ENCODE measurements at places on chromosomes 3 and 15.

- no peak for DNase-seq
Measured at GRCh38 chr3:101466465-101467309, 46.3 kb downstream of the SENP7 start.

DNA sequence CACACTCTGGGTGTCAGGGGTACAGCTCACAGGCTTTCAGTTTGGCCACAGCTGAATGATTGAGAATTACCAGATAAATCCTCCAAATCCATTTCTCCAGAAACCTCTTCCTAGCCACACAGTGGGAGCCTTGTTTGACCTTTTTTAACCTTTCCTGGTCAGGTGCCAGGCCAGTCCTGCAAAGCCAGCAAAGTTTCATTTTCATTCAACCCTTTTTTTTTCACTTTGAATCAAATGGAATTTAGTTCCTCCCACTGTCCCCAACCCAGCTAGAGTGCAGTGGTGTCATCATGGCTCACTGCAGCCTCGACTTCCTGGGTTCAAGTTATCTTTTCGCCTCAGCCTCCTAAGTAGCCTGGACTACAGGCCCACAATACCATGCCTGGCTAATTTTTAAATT, 67.8 kb downstream of the NSUN3 start:
- no peak for DNase-seq

DNA sequence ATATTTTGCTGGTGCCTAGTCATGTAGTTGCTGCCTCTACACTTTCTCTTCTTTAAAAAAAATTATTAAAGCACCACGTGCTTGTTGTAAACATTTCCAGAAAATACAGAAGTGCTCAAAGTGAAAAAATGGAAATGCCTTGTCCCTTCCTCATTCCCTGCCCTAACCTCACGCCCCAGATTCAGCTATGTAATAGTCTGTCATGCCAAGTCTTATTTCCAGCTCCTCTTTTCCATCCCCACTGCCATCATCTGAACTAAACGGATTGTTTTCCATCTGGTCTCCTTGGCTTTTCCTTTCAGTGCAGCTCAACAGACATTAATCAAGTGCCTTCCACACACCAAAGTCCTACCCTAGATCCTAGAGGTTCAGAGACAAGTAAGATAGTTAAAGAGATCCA, 15.5 kb downstream of the ZNF774 start:
- DNase-seq = no peak

GRCh38 chr3:150278843-150279381, 129.2 kb upstream of the TSC22D2 start:
- no peak for DNase-seq

- no peak for DNase-seq
Measured at GRCh38 chr3:134334901-134335280, 39.4 kb downstream of the AMOTL2 start.

GRCh38 chr15:38197553-38197952, 55.1 kb upstream of the SPRED1 start:
- no peak for DNase-seq

DNA sequence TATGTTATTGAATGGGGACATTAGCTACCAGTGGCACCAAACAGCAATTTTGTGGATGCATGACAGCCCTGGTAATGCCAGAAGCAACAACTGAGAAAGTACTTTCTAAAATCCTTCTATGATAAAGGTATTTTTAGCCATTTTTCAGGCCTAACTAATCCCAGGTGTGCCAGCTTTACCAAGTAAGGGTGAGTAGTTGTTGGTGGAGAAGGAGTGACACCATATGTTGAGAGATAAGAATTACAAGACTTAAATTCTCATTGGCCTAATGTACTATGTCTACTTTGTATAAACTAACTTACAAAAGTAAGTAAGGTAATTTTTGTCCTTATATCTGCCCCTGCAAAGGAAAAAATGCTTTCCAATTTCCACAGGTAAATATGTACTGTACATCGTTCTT, 4.1 kb upstream of the COX17 start:
- peak; percentile 55 for DNase-seq

GRCh38 chr3:13866041-13866965, 13.6 kb downstream of the WNT7A start:
- no peak for DNase-seq

- DNase-seq = no peak
Measured at GRCh38 chr3:134606033-134607025, 44.5 kb downstream of the KY start.

GRCh38 chr3:179840985-179841384, 188.1 kb downstream of the USP13 start:
- peak; percentile 71 for DNase-seq

- DNase-seq = peak; percentile 96
Measured at GRCh38 chr3:64213962-64214379, 11.3 kb downstream of the PRICKLE2 start.

DNA sequence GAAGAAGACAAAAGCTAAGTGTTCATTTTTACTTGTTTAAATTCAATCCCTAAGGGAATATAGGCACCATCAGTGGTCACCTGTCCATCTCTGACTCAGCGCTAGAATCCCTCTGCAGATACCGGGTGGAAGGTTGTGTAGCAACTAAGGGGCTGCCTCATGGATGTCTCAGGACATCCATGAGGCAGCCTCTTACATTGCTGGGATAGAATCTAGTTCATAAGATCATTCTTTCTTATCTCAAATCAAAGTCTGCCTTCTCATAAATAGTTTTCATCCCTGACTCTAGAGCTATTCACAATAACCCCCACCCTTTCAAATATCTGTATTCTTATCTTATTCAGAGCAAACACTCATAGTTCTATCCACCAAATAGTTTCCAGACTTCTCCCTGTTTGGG, 38.1 kb downstream of the HSPBAP1 start:
- no peak for DNase-seq

DNA sequence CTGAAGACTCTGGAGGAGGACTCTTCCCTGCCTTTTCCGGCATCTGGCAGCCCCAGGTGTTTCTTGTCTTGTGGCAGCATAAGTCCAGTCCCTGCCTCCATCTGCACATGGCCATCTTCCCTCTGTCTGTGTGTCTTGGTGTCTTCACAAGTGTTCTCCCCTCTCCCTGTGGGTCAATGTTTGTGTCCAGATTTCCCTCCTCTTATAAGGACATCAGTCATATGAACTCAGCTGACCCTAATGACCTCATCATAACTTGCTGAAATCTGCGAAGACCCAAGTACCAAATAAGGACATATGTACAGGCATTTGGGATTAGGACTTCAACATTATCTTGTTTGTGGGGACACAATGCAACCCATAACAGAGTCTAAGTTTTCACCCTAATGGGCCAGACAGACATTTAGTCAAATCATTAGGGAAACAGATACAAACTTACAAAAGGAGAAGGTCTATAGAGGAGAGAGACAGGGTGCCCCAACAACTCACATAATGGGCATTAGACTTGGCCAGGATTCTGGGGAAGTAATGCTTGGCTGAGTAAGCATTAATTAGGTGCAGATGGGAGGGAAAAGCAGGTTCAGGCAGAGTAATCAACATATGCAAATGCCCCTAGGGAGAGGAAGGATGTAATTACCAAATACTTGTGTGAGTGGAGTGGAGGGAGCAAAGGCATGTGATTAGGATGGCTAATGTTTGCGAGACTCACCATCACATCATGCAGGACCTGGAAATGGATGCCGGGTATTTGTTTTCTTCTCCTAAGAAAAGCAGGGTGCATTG, 372.8 kb upstream of the TBL1XR1 start:
- DNase-seq = peak; percentile 56

- DNase-seq = no peak
Measured at GRCh38 chr15:90819850-90820249, 48.5 kb upstream of the FURIN start.

GRCh38 chr3:106078635-106079034, 209.8 kb upstream of the CBLB start:
- no peak for DNase-seq

DNA sequence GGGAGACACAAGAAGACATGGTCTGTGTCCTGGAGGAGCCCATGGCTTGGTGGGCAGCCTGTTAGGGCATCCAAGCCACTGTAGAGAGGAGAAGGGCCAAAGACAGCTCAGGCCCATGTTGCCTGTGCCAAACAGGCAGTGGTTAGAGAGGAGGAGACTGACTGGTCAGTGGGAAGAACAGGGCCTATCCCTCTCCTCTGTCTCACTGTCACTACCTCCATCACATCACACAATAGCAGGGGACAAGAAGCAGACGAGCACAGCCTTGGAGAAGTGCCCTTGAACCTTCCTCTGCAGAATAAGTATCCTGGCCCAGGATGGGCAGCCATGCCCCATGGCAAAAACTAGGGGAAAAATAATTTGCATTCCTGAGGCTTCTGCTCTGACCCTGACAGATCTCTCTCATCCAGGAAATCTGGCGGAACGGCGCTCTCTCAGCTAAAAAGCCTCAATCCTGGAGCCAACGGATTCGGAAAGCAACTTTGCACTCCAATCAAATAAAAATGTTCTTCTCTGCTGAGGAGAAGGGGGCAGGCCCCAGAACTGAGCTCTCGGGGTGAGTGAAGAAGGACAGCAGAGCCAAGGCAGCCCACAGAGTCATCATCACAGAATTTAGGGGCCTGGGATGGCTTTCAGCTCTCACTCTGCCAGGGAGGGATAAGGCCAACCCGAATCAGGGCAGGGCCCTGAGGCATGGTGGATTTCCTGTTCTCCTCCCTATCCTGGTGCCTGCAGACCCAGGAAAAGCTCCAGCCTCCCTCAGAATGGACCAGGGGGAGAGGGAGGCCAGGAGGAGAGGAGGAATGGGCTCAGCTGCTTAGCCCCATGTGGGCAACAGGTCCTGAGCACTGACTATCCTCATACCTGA, 1.6 kb downstream of the SHF start:
- DNase-seq = peak; percentile 30

DNA sequence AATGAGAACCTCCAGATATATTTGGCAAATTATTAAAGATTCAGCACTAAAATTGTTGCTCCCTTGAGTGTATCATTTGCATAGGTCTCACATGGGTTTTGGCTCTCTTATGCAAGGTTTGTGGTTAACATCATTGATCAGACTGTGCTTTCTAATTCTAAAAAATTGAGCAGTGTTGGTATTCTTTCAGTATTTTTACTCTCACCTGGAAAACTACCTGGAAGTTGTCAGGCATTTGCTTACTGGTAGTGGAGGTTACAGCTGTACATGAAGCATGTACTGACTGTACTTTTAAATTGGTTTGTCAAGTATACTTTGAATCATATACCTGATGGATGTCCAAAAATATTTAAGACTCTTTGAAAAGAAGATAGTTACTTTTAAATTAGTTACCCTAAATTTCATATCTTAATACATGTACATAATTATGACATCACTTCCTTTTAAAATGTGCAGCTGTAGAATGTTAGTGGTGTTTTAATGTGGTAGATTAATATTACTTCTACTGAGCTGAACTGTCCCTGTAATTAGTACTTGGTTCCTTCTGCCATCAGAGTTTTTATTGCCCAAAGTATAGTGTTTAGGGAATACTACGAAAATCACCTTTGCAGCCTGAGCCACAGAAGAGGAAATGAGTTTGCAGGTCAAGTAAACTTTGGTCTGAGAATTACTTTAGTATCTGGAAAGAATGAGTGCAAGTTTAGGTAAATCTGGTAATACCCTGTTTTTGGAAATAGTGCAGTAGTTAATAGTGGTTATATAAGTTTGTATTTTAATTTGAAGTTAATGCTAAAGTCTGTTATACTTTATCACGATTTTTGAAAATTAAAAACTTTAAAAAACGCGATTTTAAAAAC, 2.8 kb downstream of the CHD2 start:
- DNase-seq = no peak

GRCh38 chr3:168155303-168155702, 59.6 kb upstream of the GOLIM4 start:
- DNase-seq = no peak

GRCh38 chr3:157683668-157684067, 180.5 kb upstream of the VEPH1 start:
- no peak for DNase-seq

GRCh38 chr15:62187910-62188309, 22.8 kb upstream of the C2CD4B start:
- no peak for DNase-seq

GRCh38 chr3:42830437-42831320, 21.4 kb downstream of the ACKR2 start:
- DNase-seq = peak; percentile 14

GRCh38 chr15:44535523-44536301, 1.2 kb upstream of the EIF3J start:
- DNase-seq = no peak

- peak; percentile 30 for DNase-seq
Measured at GRCh38 chr15:77187751-77188464, 117.0 kb upstream of the TSPAN3 start.

- peak; percentile 64 for DNase-seq
Measured at GRCh38 chr15:52427804-52428203, 100.9 kb downstream of the MYO5A start.

DNA sequence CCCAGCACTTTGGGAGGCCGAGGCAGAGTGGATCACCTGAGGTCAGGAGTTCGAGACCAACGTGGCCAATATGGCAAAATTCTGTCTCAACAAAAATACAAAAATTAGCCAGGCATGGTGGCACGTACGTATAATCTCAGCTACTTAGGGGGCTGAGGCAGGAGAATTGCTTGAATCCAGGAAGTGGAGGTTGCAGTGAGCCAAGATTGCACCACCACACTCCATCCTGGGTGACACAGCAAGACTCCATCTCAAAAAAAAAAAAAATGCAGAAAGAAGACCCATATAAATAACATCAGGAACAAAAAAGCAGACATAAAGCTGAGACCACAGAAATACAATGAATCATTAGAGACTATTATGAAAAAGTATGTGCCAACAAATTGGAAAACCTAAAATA, 235.2 kb upstream of the VEPH1 start:
- peak; percentile 17 for DNase-seq

- DNase-seq = no peak
Measured at GRCh38 chr15:78263907-78264303, 457 bp upstream of the DNAJA4 start.

DNA sequence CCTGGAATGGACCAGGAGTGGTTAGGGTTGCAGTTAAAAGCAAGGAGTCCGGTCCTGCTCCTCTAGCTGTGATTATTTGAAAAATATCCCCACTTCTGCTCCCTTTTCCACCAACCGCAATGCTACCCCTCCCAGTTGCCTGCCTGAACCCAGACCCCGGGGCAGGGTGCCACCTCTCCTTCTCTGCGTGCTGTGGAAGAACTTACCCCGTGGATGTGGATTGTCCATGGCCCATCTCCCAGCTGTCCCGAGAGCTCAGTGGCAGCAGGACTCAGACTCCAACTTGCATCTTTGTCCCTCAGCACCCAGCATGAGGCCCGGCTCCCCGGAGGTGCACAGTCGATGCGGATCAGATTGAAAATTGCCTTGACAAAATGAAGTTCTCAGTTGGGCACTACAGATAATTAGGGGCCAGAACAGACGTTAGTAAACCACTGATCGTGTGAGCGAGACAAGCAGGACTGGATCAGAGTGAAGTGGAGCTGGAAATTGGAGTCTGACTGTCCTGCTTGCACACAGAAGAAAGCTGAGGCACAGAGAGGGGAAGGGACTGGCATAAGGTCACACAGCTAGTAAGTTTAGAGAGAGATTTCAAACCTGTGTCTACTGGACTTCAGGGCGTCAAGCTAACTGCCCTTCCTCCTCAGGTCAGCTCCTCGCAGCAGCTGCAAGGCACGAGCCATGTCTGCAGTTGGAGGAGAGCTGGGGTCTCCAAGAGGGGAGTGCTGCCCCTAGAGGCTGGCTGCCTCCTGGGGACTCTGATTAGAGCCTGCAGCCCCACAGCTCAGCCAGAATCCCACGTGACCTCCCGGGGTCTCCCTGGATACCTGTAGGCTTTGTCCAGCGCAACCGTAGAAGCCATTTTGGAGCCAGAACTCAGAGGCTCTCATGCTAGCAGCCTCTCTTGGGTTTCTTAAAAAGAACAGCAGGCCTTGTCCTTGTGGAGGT, 14.7 kb downstream of the SLC6A1 start:
- no peak for DNase-seq

- peak; percentile 83 for DNase-seq
Measured at GRCh38 chr15:57667171-57667849, 39.2 kb upstream of the POLR2M start.

- DNase-seq = no peak
Measured at GRCh38 chr15:66089049-66089448, 164.5 kb downstream of the MEGF11 start.
